NCI-H510A treated with DMSO at 0.1 percent for 48 hours (cell line): ENCODE measurements at places on chromosomes 5 and 9.

DNA sequence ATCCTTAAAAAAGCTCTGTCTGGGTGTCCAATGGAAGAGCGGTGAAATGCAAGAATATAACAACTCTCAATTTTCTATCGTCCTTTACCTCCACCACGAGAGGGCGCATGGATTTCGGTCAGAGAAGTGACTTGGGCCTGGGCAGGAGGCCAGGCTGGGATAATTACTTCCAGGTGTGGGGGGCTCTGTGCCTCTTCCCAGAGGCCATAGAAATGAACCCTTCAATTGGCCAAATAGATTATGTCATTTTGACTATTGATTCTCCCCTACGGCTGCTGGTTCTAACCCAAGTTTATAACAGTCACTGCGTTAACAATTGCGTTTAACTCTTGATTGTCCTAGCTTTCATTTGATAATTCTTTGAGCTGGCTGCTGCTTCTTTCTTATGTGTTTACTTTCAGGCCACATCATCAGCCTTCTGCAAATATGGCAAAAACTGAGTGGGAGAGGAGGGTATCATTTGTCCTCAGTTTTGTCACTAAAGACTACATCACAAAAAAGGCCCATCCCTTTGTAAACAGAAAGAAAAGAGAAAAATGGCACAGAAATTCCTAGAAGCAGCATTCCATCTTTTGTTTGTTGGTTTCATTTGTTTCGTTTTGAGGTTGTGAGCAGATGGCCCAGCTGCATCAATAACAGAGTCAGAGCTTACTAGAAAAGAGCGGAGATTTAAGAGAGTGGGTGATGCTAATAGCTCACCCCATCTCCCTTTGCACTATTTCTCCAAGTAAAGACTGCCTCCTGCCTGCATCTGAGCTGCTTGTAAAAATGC lies 45.4 kb upstream of the ZFR start:
- DNase-seq = peak; percentile 65

DNA sequence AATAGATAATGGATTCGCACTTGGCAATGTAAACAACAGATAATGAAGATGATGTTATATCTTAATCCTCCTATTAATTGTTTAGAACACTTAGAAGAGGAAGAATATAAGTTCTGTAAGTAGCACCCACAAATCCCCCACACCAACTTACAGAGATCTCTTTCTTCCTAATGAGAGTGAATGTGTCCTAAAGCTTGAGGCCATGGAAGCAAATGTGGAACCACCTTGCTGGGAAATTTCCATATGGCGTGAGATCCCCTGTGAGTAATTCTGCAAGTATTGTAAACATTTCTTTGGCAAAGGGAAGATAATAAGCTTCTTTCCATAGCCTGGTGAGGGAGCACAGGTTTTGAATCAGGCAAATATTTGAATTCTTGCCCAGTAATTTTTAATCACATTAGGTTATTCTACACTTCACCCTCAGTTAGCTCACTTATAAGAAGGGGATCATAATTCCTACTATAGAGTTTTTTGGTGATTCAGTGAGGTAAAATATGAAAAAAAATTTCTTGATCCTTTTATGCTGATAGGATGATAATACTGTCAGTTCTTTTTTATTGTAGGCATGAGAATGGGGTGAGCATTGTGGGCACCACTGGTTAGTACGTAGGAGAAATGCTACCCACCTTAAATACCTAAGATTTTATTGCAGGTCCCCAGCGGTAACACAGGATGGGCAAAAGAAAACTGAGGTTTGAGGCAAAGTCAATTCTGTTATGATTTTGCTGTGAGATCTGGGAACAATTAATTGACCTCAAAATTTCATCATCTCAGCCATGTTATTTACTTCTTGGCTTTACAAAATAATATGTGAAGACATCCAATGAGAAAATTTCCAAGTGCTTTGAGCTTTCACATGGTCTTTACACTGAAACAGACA lies 574.8 kb downstream of the PSAT1 start:
- DNase-seq = no peak

DNA sequence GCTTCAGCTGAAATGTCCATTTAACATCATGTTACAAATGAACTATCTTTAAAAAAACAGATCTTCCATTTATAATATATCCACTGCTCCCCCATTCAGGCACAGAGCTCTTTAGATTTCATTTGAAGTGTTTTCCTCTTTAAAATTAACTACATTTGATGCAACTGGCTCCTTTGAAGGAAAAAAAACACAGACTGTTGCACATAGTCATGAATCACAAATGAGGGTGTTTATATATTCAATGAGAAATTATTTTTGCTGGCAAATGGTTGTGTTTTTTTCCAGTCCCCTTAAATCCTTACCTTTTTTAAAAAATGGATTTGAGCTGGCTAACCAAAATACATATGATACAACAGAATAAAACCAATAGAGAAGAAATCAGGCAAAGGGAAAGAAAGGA lies 240.4 kb downstream of the FBXL7 start:
- no peak for DNase-seq

- DNase-seq = no peak
These were observed 393.0 kb downstream of the NTRK2 start for GRCh38 chr9:85062385-85063022.

GRCh38 chr9:89426384-89426961 lies 71.4 kb downstream of the SEMA4D start:
- DNase-seq = no peak
